Fibroblast of skin of left biceps (primary cell): ENCODE measurements at places on chromosomes 2 and 18.

DNA sequence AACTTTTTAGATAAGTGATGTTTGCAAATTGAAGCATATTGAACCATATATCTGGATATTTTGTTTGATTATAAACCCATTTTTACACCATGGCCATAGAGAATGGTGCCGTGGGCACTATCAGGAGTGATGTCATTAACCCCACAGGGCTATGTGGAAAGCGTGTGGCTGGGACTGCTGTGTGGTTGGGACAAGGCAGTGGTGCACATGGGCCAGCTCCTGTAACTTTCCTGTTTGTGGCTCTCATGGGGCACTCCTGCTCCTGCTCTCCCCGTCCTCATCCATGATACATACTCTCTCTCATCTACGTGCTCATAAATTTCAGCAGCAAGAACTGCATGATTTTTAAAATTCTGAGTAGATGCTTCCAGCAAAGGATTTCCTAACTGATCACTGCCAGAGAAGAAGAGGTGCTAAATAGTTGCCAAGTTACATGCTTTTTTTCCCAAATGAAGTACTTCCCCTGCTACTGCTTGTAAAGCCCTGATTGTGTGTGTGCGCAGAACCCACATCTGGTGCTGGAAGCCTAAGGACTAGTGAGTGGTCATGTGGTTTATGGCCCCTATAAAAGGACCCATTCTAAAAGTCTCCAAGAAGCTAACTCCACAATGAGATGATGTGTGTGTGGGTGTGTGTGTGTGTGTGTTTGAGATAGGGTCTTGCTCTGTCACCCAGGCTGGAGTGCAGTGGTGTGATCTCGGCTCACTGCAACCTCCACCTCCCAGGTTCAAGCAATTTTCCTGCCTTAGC is 240.8 kb downstream of the NEDD4L start:
- DNase-seq = no peak

DNA sequence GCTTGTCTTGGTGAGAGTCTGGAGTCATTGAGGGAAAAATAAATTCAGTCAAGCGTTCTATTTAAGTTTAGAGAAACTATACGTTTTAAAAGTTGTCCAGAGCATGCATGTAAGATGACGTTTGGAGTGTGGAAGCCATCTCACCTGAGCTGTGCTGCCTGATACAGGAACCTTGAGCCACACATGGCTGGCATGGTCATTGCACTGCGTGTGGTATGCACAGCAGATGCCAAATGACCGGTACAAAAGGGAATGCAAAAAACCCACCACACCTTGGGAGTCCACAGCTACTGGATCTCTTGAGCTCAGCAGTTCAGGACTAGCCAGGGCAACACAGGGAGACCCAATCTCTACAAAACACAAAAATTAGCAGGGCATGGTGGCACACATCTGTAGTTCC is 4.3 kb downstream of the MZT2B start:
- DNase-seq = no peak

DNA sequence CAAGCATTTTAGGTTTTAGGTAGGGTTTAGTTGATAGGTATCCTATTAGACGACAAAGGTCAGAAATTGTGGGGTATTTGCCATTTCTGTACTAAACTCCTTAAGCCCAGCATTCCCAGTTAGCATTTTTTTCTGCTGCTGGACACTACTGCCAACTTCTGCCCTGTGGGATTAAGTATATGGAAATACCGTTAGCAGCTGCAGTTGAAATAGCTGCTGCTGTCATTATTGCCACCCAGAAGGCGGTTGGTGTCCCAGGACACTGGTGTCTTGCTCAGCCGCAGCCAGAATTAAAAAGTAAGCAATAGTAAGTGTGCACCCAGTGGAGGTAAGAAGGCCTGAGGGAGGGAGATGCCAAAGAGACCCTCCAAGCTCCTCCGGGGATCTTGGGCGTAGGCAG is 1.9 kb upstream of the UXS1 start:
- DNase-seq = no peak

GRCh38 chr2:37623971-37624900 is 47.2 kb downstream of the CDC42EP3 start:
- DNase-seq = no peak

GRCh38 chr2:64565949-64566710 is 42.0 kb downstream of the AFTPH start:
- DNase-seq = no peak

GRCh38 chr2:6958616-6959235 is 41.5 kb downstream of the RNF144A start:
- no peak for DNase-seq

DNA sequence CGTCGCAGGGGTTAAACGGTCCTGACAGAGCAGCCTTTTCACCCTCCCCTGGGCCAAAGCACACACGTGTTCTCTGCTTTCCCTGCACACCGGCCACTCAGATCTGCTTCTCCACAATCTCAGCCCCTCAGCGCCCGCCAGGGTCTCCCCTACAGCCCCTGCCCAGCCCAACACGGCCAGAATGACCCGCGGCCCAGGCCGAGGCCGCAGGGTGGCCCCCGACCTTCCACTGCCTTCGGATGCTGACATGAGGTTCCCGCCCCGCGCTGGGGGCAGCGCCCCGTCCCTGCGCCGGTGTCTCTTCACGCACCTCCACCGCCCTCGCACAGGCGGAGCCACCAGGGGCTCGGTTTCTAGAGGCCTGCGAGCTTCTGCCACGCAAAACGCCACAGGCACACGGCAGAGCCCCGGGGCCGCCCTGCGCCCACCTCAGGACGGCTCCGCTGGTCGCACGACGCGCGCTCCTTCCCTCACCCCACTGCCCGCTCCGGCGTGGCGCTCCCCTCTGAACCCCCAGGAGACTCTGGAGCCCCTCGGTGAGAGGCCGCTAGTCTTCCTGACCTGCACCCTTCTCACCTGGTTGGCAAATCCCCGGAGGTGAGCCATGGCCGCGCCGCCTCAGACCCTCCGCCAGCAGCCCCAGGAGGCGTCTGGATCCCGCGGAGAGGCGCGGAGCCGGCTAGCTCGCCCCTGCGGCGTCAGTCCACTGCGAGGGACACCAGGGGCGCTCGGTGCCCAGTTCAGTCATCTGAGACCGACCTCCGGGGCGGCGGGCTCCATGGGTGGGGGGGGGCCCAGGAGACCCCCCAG is 749 bp downstream of the STK25 start:
- peak; percentile 0 for DNase-seq

GRCh38 chr18:11654736-11655605 is 34.1 kb upstream of the GNAL start:
- no peak for DNase-seq

DNA sequence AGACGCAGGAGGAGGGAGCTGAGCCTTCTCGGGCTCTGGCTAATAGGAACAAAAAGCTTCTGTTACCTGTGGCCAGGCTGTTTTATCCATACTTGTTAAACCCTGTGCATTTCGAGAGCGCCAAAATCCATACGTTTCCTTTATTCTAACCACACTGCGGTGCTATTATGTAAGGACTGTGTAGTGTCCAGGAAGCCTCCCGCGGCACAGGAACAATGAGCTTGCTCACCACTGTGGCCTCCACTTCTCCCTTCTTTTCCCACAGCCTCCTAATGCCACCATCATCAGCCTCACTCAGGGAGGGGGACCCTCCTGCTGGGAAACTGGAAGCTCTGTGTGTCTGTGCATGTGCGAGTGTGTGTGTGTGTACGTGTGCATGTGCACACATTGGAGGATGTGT is 268.5 kb downstream of the HAUS1 start:
- no peak for DNase-seq

GRCh38 chr2:67733517-67733916 is 329.3 kb downstream of the C1D start:
- no peak for DNase-seq

- DNase-seq = no peak
Measured at GRCh38 chr2:84942166-84942565, 28.8 kb upstream of the KCMF1 start.

GRCh38 chr2:118197011-118197675 is 108.9 kb downstream of the INSIG2 start:
- DNase-seq = no peak

- DNase-seq = no peak
Measured at GRCh38 chr2:72779495-72779894, 46.3 kb downstream of the EXOC6B start.

- no peak for DNase-seq
Measured at GRCh38 chr2:73110168-73111072, 2.3 kb downstream of the RAB11FIP5 start.

DNA sequence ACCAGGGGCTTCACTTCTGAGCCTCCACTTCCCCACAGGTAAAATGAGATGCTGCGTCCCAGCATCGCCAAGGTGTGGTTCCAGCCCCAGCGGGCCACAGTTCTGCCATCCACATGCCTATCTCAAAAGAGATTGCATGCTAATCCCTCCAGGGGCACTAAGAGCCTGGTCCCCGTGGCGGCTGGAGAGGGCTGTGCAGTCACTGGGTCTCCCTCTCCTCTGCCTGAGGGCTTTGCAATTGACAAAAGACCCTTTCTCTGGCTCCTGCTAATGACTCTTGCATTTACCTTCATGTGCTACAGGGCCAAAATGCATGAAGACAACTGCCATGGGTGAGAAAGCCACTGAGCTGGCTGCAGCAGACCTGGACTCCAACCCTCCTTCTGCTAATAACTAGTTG is 18.5 kb downstream of the ZBTB7C start:
- DNase-seq = no peak

- no peak for DNase-seq
Measured at GRCh38 chr2:144154205-144154604, 365.7 kb downstream of the ZEB2 start.

- no peak for DNase-seq
Measured at GRCh38 chr18:73258375-73259087, 390.7 kb upstream of the NETO1 start.

GRCh38 chr18:76660571-76661192 is 161.7 kb upstream of the ZNF236 start:
- DNase-seq = no peak

DNA sequence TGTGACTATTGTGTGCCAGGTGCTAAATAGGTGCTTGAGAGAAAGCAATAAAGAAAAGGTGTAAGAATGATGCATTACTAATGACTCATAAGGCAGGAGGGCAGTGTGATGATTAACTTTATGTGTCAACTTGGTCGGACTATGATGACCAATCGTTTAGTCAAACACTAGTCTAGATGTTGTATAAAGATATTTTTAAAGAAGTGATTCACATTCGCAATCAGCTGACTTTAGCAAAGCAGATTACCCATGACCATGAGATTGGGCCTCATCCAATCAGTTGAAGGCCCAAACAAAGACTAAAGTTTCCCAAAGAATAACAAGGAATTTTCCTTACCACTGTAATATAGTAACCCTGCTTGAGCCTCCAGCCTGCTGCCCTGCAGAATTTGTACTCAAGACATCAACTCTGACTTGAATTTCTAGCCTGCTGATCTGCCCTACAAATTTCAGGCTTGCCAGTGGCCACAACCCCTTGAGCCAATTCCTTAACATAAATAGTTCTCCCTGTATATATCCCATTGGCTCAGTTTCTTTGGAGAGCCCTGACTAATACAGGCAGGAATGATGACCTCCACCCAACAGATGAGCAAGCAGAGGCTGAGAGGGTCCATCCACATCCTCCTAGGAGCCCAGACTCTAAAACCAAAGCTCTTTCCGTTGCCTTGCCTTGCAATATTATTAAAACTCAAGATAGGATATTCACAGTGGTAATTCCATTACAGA is 132.6 kb downstream of the ACTR3 start:
- DNase-seq = peak; percentile 9

DNA sequence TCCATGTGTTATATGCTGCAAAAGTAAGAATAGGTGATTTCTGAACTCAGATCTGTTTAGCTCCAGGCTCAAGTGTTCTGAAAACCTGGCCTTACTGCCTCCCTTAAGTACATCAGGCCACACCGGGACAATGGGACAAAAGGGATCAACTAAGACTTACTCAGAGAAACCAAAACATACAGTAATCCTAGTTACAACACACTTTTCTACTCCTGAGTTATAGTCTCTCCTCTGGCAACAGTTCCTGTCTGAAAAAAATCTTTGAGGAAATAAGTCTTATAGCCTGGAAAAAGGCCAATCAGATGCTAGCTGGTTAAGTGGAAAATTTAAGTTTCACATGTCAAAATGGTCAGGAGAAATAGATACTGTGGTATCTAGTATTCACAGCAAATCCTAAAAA is 5.6 kb downstream of the METTL5 start:
- no peak for DNase-seq

DNA sequence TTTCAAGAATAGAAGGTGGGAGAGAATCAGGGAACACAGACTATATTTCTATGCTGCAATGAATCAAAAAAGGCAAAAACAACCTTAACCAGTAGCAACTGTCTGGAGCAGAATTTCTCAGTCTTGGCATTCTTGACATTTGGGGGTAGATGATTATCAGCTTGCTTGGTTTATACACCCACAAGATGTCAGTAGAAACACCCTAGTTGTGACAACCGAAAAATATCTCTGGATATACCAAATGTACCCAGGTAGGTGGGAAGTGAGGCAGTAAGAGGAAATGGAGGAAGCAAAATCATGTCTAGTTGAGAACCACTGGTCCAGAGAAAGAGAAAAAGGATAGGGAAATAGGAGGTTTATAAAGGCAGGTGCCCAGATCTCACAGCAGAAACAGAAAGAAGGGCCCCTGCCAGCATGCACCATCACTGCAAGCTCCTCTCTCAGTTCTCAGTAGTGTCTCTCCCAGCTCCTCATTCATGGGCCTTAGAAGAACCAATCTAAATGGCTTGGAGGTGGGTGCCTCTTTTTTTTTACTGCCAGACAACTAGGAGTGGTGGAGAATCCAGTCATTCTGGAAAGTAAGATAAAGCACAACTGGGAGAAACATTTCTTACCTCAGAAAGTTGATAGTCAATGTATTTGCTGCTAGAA is 50.4 kb downstream of the MBD2 start:
- no peak for DNase-seq
